ENCODE measurements at places on chromosomes 7 and 10. TPM values are rescaled to one million over a fixed set of nuclear protein-coding genes. Genes with fewer than 3 reads are reported as not detected.

Gene ASAH2
- 3.2 TPM for total RNA-seq

Gene ASZ1
- not detected for total RNA-seq

Gene COL13A1
- total RNA-seq = 0.22 TPM

Gene SLC39A12
- not detected for total RNA-seq
